ENCODE measurements at places on chromosomes 4 and X.

DNA sequence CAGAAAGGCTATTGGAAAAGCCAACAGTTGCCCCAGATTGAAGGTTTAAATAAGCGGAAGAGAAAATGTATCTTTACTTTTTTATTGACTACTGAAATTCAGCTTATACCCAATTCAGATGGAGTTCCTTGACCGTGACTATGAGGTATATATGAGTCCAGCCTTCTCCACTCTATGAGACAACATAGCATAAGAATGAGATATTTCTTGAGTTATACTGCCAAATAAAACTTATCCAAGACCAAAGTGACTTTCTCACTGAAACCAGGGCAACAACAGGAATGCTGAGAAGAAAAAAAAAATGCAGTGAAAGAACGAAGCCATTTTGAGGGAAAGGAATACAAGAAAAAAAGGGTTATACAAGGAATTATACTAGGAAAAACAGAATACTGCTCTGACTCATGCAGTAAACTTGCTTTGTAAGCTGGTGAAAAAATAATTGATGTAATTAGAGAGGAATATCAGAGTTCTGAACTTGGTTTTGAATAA is 16.3 kb upstream of the PDK3 start:
- no peak for DNase-seq

DNA sequence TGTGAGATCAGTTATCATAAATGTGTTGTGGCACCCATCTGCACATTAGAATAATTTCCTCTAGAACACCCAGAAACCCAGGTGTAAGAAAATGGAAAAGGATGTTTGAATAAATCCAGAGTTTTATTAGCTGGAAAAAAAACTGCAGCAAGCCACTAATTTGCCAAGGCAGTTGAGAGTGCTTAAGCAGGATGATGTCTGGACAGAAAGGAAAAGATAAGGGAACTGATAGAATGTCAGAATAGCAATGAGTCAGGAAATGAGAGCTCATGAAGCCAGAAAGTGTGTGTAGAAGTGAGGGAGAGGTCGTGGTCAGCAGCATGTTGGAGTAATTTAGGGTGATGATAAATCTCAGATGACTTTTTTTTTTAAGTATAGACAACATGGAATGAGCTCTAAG is 15.2 kb upstream of the NEUROG2 start:
- DNase-seq, result no peak

GRCh38 chr4:20383283-20383682 is 131.6 kb downstream of the SLIT2 start:
- DNase-seq, result no peak

- no peak for DNase-seq
These were observed 28.4 kb downstream of the GUCY1B1 start for GRCh38 chr4:155787113-155787710.

Data from activated CD4-positive, alpha-beta T cell treated with anti-CD3 and anti-CD28 coated beads for 48 hours (primary cell).